ENCODE measurements at places on chromosomes 4 and X.
A peak's percentile ranks its signal among the peaks of the same experiment; 100 is the strongest.

DNA sequence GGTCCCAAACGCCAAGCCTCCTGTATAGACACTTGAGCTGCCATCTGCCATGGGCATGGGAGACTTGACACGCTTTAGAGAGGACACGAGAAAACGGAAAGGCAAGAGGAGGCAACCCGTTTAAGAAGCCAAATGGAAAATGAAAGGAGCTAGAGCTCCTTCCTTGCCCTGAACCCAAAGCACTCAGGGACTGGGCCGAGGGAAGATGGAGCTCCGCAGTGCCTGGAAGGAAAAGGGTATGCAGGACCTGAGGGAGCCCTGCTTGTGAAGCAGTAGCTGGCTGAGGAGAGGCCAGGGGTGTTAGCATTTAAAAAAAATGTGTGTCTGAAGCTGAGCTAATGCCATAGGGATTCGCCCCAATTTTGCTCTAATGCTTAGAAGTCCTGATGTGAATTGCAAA is 15.1 kb downstream of the MCF2 start:
- DNase-seq = no peak

DNA sequence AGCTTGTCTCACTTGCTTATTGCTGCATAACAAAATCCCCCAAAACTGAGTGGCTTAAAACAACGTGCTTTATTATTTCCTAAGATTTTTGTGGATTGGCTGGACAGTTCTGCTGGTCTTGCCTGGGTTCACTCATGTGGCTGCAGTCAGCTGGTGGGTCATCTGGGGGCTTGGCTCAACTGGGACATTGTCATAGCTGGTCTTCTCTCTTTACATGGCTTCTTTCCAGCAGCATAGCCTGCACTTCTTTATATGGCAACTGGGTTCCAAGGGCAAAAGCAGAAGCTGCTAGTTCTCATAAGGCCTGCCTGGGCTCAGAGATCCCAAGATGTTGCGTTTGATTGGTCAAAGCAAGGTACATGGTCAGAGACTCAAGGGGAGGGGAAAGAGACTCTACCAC is 33.7 kb upstream of the STAG2 start:
- no peak for DNase-seq

GRCh38 chr4:115515366-115515765 is 401.9 kb upstream of the NDST4 start:
- DNase-seq = no peak

DNA sequence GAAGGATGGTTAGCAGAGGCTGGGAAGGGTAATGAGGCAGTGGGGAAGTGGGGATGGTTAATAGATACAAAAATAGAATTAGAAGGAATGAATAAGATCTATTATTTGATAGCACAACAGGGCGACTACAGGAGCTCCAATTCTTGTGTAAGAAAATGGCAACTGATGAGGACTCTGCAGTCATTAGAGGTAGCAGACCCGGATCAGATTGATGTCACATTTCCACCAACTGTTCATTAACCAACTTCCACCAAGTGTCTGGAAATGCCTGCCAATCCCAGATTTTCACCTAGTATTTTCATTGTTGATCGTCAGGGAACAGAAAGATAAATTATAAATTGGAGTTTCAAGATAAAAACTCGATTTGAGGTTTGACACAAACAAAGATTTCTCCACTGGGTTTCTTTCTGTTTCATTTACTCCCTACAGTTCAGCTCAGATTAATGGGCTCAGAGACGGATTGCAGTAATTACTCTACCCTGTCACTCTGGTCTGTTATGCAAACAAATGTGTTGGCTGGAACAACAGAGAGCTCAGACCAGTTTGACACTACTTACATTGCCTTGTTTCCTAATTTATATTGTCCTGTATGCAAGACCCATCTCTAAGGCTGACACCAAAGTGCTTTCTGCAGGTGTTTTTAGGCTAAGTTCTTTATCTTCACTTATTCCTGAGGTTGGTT is 909.2 kb upstream of the PRKX start:
- no peak for DNase-seq

- no peak for DNase-seq
Measured at GRCh38 chr4:114783215-114783595, 184.6 kb downstream of the UGT8 start.

GRCh38 chrX:131060147-131060546 is 2.0 kb downstream of the ARHGAP36 start:
- no peak for DNase-seq

GRCh38 chr4:1323635-1324442 is 23.2 kb upstream of the UVSSA start:
- DNase-seq = peak; percentile 45

- no peak for DNase-seq
Measured at GRCh38 chr4:138522366-138522765, 280.2 kb upstream of the SLC7A11 start.

DNA sequence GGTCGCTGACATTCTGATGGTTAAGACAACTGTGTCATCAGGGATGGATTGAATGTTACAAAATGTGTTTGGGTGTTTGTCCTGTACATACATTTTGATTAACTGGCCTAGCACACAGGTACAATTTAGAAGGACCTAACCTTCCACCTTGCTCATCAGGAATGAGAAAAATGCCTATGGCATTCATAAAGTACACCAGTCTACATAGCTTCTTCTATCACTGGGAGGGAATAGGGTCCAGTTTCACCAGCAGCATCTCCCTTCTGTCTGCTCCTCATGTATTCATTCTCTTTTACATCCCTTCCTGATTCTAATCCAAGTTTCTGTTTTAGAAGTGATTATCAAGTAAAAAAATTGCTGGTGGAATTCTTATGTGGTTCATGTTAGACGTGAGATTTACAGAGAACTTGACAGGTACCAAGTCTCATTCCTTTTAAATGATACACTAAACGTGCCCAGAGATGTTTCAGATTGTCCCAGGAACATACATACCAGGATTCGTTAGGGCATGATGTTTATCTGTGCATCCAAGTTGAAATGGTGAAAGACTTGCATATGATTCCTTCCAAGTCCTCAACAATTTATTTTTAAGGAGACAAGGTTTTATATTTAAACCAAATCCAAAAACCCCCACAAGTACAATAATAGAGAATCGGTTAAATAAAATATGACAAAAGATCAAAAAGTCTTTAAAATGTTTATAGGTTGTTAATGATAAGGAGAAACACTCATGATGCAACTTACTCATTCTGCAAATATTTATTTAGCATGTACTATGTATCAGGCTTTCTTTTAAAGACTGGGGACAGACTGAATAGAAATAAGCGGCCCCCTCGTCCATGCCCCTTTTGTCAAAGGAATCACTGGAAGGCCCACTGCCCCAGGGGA is 359.1 kb downstream of the ZNF674 start:
- DNase-seq = no peak

GRCh38 chr4:125388613-125389012 is 73.9 kb downstream of the FAT4 start:
- peak; percentile 91 for DNase-seq

DNA sequence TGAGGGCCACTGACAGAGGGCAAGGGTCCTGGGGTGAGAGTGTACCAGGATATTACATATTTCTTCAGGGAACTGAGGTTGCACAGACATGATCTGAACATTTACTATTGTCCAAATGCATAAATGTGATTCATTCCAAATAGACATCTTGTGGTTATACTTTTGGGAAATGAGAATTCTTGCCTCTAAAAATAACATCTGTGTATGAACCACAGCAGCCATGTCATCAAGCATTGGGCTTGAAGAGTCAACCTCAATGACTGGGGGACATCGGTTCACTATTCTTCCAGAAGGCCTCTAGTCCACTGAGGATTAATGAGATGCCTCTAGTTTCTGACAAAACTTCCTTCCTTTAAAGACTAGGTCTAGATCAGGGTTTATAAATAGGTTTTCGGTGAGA is 193.1 kb upstream of the GPC4 start:
- peak; percentile 61 for DNase-seq

DNA sequence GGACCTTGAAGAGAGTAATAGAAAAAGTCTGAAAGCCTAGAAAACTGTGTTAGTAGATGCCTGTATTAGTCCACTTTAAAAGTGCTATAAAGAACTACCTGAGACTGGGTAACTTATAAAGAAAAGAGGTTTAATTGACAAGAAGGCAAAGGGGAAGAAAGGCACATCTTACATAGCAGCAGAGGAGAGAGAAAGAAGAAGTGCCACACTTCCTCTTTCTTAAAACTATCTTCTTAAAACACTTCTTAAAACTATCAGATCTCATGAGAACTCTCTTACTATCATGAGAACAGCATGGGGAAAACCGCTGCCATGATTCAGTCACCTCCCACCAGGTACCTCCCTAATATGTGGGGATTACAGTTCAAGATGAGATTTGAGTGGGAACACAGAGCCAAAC is 18.8 kb upstream of the COL25A1 start:
- DNase-seq = no peak

- no peak for DNase-seq
Measured at GRCh38 chr4:7333024-7333780, 101.5 kb downstream of the PSAPL1 start.

DNA sequence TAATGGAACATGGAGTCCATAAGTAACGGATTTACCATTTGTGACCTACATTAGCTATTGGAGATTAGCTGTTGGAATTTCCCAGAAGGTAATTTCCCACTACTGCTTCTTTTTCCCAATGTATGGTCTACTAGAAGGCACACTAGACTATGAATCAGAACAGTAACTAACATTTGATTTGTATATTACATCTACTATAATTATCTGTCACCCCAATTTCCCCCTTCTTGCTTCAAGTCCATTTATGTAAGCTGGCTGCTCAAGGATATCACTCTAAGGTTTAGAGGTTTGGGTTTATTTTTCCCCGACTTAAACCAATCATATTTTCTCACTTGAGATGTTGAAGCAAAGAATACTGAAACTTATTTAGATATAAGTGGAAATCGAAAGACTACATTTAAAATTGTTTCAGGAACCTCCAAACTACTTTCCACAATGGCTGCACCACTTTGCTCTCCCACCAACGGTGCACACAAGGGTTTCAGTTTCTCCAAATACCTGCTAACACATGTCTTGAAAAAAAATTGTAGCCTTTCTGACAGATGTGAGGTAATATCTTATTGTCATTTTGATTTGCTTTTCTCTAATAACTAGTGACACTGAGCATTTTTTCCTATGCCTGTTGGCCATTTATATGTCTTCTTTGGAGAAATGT is 33.3 kb upstream of the H2AZ1 start:
- DNase-seq = no peak

DNA sequence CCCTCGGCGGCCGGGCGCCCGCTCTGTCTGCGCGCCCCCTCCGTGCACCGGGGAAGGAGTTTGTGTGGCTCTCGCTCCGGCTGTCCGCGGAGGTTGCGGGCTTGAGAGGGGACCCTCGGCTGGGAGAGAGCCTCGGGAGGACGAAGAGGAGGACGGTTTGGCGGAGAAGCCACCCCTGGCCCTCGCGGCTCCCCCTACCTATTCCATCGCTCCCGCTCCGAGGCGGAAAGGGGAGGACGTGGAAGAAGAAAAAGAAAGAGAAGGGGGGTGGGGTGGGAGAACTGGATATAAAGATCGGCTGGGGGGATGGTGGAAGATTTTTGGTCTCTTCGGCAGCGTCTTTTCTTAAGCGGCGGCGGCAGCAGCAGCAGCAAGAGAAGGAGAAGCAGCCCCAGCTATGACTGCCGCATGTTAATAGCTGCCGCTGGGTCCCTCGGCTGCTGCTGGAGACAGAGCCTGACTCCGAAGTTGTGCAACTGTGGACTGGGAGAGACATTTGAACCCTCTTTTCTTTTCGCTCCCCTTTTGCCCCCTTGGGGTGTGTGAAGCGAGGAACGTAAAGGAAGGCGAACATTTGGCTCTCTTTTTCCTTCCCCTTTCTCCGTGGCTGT is 895 bp downstream of the ADGRL3 start:
- no peak for DNase-seq

DNA sequence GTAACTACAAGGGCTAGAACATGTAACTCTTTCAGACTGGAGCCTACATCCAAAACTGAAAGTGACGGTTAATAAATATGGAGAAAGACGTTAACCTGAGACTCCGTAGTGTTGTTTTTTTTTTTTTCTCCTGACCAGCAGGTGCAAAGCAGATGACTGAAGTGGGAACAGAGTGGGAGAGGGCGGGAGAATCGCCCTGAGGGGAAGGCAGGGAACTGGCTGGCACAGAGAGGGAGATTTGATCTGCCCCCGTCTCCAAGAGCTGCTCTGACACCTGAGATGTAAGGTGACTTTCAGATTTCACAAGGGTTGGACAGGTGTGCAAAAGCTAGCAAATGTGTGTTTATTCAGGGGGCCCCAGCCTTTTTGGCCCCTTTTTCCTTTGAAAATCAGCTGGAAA is 180.2 kb downstream of the PALLD start:
- DNase-seq = no peak

- DNase-seq = peak; percentile 22
Measured at GRCh38 chr4:55475394-55476243, 71.1 kb downstream of the CLOCK start.

- no peak for DNase-seq
Measured at GRCh38 chrX:137771537-137771936, 205.6 kb downstream of the ZIC3 start.

GRCh38 chr4:94516999-94517398 is 65.3 kb downstream of the PDLIM5 start:
- DNase-seq = no peak

DNA sequence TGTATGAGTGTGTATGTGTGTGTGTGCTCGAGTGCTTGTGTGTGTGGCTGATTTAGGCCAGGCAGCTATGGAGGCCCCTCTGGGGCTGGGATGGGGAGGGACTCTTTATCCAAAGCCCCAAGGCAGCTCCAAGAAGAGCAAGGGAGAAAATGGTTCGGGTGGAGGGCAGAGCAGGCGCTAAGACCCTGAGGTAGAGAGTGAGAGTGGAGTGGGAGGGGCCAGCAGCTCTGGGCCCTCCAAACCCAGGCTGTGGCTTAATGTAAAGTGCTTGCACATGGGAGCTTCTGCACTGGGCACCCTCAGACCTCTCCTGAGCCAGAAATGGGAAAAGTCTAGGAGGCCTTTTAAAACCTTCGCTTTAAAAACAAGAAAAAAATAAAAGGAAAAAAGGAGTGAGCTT is 233.5 kb upstream of the PSAPL1 start:
- DNase-seq = no peak

GRCh38 chr4:14520171-14520570 is 482.1 kb upstream of the CPEB2 start:
- DNase-seq = no peak

- no peak for DNase-seq
Measured at GRCh38 chr4:122705009-122705408, 27.5 kb upstream of the BBS12 start.

- DNase-seq = no peak
Measured at GRCh38 chr4:74968456-74969164, 35.7 kb downstream of the PARM1 start.

- no peak for DNase-seq
Measured at GRCh38 chrX:69018416-69019072, 146.7 kb downstream of the PJA1 start.

GRCh38 chr4:5050520-5051277 is 581 bp upstream of the STK32B start:
- DNase-seq = peak; percentile 31

DNA sequence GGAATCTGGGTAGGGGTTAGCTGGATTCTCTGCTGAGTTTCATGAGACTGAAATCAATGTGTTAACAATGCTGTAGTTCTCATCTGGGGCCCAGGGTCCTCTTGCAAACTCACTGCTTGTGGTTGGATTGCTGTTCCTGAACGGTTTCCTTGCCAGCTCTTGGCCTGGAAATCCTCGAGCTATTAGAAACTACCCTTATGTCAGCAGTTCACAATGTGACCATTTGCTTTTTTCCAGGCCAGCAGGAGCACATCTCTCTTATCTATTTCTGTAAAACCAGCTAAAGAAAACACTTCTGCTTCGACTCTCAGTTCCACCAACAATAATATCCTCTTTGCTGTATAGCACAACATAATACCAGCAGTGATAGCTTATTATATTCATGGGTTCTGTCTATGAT is 140.1 kb upstream of the TRAM1L1 start:
- DNase-seq = no peak
